ENCODE measurements at places on chromosomes 2 and 18. TPM values are rescaled to one million over a fixed set of nuclear protein-coding genes. Genes with fewer than 3 reads are reported as not detected.
A peak's percentile ranks its signal among the peaks of the same experiment; 100 is the strongest.

KRTCAP3 gene
- polyA plus RNA-seq, result 0.68 TPM

AQP12B gene
- polyA plus RNA-seq, result not detected

DNA sequence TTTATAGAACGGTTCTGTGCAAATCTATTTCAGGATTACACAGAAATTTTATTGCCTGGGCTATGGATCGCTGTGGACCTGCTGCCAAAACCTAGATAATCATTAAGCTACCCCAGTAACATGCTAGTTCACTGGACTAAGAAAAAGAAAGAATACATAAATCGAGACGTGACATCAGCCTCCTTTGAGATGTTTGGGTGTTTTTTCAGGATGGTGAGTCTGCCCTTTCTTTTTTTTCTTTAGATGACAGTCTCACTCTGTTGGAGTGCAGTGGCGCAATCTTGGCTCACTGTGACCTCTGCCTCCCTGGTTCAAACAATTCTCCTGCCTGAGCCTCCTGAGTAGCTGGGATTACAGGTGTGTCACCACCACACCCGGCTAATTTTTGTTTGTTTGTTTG, 52.0 kb downstream of the FHOD3 start:
- DNase-seq, result peak; percentile 53

ASB18 gene
- not detected for polyA plus RNA-seq

DNA sequence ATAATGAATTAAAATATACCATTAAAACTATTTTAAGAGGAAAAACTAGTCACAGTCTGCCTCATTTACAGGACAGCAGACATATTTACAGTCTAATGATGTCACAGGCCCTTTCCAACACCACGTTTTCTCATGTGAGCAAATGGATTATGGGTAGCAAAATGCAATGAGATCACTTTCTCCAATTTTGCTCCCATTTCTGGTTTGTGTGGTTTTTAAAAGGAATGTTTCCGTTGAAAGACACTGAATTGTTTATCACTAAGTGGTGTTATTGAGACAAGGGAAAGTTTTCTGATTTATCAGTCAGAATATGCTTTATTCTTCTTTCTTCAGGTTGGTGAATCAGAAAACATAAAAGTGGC, 11.4 kb upstream of the NR4A2 start:
- DNase-seq, result no peak

GRCh38 chr18:23532848-23533247, 29.5 kb downstream of the RMC1 start:
- DNase-seq, result no peak

GRCh38 chr2:157466764-157467163, 22.9 kb upstream of the CYTIP start:
- DNase-seq, result no peak

- DNase-seq, result no peak
Measured at GRCh38 chr2:208129744-208130711, at the start of gene CRYGC. CRYGC (minus strand) TSS chr2:208129828; CDS start chr2:208129792, 36 bp downstream.

GRCh38 chr2:70520825-70521224, 32.8 kb downstream of the TGFA start:
- no peak for DNase-seq

DNA sequence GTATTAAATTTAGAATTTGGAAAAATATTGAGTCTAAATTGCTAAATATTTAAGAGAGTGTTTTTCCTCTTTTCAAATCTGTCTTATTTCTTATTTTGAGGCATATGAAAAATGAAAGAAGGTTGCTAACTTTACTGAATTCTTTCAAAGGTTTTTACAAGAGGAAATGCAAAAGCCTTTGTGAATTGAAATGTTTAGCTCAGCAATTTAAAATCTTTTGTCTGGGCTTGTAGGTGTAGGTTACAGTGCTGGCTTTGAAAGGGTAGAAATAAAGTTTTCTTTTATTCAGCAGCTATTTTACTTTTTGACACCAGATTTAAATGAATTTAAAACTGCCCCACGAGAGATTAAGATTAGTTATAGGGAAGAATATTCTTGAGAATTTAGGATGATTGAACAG, 192.0 kb downstream of the CDH7 start:
- no peak for DNase-seq

GRCh38 chr18:41674506-41674905, 280.5 kb upstream of the PIK3C3 start:
- no peak for DNase-seq

Data from A549 (cell line).